ENCODE measurements at places on chromosomes 4 and X. TPM values are rescaled to one million over a fixed set of nuclear protein-coding genes. Genes with fewer than 3 reads are reported as not detected.

The SLC26A1 gene
- 0.07 TPM for total RNA-seq

The PARM1 gene
- 22.6 TPM for total RNA-seq

DNA sequence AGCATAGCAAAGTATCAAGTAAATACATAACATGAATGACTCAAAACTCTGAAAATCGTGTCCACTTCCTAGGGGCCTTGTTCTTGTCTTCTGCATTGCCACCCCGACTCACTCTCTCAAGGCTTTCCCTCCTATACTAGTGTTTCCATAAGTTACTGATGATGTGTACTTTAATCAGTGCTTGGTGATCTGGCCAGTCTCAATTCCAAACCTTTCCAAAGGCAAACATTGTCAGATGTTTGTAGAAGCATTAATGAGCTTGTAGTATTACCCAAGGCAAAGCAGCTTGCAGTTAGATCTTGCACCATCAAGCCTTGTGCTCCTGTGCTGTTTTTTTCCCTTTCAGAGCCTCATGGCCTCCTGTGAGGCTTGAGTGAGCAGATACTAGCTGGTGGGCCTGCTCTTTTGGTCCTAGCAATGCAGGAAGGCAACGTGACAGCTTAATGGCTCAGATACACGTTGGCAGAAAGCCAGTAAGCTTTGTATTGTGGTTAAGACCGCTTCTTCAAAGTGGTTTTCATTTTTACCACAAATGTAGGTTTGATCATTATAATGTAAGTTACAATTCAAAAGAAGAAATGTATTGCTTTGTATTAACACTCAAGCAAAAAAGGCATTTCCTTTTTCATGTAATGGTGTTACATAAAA, 51.8 kb downstream of the RBPJ start:
- no peak for DNase-seq

DNA sequence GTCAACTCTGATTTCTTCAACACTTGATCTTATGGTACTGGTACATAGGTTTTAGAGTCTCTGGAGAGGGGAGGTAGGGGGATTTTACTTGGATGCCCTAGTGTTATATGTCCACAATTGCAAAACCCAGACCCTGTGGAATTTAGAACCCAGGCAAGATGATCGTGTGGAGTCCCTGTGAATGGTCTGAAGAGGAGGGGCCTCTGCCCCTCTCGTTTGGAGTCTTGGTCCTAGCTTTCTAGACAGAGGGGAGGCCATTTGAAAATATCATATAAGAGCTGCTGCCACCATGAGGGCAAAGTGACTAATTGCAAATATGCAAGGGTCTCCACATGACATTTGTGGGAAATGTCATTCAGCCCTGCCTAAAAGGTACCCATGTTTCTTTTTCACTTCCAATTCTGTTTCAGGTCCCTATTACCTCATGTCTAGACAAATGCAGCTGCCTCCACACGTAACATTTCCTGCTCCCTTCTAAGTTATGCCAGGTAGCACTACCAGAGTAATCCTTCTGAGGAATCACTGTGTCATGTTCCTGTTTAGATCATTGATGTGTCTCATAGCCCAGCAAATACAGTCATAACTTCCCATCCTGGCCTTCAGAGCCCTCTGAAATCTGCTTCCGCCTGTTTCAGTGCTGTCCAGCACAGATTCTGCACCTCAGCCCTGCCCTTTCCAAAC, 126.8 kb downstream of the KLHL8 start:
- no peak for DNase-seq

All from uterus (tissue), 4 donors.